ENCODE measurements at places on chromosomes 2 and 18.

- DNase-seq = no peak
Measured at GRCh38 chr2:9266711-9267110, 60.1 kb downstream of the ASAP2 start.

DNA sequence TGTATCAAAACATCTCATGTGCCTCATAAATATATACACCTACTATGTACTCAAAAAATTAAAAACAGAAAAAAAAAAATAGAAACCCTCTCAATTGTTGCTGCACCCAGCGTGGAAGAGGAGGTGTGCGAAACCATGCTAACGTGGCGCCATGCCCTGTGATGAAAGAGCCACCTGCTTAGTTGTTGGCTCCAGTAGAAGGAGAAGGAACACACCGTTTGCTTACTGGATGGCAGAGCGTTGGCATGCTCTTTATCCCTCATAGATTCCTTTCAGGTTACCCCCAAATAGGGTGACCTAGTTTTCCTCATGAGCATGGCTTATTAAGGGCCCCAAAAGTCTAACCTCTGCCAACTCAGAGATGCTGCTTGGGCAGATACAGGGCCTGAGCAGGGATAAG is 332.1 kb downstream of the AGAP1 start:
- no peak for DNase-seq

DNA sequence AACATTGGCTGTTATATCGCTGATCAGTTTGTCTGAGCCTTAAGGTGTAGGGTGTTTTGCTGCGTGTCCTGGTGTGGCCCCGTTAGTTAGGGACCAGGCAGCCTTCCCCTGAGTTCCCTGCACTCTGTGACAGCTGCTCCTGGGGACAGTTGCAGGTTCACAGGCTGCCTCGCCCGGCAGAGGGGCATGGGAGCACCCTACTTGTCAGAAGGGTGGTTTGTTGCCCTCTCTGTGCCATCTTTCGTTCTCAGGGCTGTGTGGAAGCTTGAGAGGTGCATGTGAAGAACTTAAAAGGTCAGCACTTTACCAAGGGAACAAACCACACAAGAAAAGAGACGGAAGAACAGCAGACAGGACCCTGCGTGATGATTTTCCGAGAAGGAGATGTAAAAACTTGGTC is 159.6 kb downstream of the LDLRAD4 start:
- no peak for DNase-seq

DNA sequence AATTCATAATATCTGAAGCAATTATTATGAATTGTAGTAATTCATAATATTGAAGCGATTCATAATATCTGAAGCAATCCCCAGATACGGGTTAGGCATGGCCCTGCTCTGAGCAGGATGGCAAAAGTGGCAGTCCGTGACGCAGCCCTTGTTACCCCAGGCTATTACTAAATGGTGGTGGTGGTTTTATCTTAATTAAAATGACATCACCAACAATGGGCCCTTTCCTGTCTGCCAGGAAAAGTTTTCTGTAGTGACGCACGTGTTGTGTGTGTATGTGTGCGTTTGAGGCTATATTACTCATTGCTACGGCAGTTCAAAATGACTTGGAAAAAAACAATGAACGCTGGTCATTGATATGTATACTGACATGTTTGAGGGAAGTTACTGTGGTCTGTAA is 10.6 kb upstream of the MOCOS start:
- DNase-seq = no peak
